Cardiac septum (tissue), 1 donor: ENCODE measurements at places on chromosomes 13 and 19.

GRCh38 chr13:23754506-23754905 lies 134.7 kb downstream of the MIPEP start:
- DNase-seq = no peak

- DNase-seq = no peak
These were observed 190.9 kb upstream of the RNF113B start for GRCh38 chr13:98368019-98368418.

DNA sequence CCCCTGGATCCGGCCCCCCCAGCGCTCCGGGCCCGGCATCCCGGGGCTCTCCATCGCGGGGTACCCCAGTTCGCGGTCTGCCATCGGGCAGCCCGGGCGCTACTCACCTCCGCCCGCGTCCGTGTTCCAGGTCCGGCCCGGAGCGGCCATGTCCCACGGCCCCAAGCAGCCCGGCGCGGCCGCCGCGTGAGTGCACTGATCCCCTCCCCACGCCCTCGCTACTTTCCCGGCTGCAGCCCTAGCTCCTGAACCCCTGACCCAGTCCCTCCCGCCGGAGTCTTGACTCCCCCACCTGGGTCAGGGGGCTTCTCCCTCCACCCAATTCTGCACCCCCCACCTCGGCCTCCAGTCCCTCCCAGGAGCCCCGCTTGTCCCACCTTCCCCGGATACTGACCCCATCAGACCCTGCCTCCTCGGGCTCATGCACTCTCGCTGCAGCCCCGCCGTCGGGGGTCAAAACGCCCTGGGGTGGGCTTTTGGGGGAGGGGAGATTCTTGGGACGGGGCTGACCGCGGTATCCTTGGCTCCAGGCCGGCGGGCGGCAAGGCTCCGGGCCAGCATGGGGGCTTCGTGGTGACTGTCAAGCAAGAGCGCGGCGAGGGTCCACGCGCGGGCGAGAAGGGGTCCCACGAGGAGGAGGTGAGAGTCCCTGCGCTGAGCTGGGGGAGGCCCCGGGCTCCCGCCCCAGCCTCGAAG lies 566 bp downstream of the HMG20B start:
- no peak for DNase-seq

GRCh38 chr19:49875857-49876421 lies 1.2 kb downstream of the AKT1S1 start:
- peak; percentile 86 for DNase-seq

DNA sequence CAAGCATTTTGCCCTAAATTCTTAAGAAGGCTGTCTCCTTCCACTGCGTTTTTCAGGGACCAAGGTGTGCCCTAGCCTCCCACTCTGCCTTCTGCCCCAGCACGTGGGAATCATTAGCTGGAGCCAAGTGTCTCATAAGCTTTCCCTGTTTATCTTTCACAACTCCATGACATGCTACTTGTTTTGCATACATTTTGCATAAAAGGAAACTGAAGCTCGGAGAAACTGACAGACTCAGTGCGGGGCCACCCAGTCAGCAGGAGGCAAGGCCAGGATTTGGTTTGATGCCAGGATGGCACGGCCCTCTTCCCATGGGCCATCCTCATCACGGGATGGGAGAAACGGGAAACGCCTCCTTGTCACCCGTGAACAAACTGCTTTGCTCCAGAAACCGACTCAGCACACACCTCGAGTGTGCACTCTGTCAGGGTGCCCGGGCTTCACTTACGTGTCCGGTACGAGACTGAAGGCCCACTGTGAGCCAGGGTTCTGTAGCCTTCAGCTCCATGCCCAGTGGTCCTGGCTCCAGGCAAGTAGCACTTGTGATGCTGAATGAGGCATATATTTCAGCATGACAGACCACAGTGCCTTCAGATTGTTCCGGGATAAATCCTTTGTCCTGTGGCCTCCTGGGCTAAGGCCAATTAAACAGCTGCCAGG lies 9.6 kb downstream of the CEBPA start:
- no peak for DNase-seq

GRCh38 chr13:34294483-34295129 lies 476.7 kb downstream of the RFC3 start:
- DNase-seq = no peak

DNA sequence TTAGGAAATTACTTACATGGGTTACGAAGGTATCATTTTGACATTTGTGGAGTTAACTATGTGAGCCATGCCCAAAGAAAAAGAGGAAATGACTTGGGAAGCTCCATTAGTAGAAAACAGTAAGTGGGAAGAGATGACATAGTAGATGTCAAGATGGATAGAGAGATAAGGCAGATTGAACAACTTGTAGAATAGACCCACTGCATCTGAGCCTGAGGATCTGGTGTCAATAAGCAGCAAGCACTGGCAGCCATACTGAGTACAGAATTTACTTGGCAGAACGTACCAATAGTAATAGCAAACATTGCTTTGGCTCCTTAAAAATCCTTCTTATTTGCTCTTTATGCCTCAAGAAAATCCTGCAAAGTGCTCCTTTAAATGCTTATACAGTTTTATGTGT lies 203.8 kb downstream of the GPC6 start:
- no peak for DNase-seq

- no peak for DNase-seq
These were observed 679.3 kb upstream of the GPC6 start for GRCh38 chr13:92547266-92547665.

DNA sequence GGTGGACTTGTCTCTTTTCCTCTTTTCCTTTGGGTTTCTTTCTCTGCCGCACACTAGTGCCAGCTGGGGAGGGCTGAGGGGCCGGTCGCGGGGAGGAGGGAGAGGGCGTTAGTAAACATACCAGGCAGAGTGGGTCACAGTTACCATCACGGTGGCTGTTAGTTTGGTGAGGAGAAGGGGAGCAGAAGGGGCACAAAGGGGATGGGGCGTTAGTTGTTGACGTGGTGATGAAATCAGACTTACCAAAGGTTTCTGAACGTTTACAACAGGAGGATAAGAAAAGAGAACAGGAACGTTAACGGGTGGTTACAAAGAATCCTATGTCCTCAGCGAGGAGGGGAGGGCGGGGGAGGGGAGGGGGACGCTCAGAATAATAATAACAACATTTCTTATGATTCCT lies 77.9 kb downstream of the PTPRS start:
- DNase-seq = no peak

DNA sequence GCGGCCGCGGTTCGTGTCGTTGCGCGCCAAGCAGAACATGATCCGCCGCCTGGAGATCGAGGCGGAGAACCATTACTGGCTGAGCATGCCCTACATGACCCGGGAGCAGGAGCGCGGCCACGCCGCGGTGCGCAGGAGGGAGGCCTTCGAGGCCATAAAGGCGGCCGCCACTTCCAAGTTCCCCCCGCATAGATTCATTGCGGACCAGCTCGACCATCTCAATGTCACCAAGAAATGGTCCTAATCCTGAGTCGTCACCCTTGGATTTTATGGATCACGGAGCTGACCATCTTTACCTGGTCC lies 475 bp downstream of the MRPL57 start:
- DNase-seq = no peak

DNA sequence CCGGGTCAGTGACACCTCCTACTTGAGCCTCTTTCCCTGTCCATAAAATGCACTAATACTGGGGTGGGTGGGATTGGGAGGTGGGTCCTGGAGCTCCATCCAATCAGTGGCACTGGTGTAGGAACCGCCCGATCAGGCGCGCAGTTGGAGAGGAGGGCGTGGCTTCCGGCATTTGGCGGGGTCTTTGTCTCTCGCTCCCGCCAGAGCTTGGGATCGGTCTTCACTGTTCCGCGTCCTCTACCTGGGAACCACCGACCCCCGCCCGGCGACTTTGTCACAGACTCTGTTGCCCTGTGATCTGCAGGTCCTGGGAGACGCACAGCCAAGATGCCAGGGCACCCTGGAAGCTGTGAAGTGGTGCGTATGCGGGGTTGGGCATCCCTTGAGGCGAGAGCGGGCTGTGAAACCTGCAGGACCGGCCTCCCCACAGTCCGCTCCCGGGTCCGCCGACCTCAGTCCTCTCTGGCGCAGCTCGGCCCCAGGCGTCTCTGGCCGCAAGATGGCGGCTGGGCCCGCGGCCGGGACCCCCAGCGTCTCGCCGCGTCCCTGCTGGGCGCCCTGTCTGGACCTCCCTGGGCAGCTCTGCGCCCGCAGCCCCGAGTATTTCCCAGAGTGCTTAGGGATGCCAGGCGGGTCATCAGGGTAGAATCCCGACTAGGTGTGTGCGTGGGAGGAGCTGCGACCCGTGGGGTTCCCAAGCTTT lies 41.6 kb upstream of the ZNF730 start:
- DNase-seq = peak; percentile 75

DNA sequence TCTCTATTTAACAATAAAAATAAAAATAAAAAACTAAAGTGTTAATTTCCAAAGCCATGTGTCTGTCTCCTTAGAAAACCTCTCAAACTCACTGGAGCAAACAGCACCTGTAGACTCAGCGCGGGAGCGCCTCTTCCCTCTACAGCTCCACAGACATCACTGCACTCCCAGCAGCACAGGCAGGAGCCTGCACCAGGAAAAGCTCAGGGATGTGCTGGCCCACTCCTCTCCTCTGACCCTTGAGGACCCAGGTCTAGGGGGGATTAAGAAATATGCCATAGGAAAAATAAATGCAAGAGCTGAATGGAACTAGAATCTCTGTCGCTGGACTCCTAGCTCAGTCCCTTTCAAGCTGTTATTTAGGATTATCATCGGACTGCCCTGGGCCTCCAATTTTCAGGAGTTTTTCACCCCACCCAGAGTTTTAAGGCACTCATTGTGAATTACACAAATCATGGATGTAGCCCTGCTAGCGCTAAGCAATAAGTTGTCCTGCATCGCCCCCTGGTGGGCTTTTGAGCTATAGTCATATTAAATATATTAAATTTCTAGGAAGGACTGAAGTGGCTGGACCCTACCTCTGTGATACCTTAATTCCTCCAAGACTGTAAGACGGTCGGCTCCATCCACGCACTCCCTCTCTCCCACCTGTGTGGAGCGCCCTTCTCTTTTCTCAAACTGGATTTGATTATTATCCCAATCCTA lies 333.9 kb downstream of the UQCRFS1 start:
- DNase-seq = no peak

DNA sequence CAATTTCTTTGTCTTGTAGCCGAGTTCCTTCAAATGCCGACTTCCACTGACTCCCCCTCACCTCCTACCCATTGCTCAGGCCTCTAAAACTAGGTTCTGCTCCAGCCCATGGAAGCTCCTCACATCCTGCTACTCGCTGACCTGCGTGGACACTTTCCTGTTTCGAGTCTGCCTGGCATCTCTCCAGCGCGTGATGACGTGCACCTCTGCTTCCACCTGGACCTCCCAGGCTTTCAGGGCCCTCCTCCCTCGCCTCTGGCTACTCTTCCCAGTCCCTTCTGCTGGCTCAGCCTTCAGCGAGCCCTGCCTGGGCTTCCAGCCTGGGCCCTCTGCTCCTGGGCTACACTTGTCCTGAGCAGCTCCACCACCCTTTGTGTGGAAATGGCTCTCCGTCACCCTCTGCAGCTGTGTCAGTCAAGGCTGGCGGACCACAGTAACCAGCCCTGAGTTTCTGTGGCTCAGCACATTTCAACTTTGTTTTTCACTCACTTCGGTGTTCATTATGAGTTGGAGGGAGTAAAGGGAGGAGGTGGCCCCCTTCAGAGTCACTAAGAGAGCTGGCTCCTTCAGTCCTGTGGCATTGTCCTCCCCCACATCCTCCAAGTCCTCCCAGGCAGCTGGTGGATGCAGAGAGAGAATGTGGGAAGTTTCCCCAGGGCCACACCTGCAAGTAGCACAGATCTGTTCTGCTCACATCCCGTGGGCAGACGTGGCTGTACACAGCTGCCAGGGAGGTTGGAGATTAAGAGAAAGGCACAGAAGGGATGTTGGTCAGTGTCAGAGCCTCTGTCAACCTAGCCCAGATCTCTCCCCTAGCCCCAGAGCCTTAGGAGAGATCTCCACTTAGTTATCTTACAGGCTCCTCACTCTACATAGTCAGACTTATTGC lies 49.4 kb downstream of the SERP2 start:
- DNase-seq = peak; percentile 75

DNA sequence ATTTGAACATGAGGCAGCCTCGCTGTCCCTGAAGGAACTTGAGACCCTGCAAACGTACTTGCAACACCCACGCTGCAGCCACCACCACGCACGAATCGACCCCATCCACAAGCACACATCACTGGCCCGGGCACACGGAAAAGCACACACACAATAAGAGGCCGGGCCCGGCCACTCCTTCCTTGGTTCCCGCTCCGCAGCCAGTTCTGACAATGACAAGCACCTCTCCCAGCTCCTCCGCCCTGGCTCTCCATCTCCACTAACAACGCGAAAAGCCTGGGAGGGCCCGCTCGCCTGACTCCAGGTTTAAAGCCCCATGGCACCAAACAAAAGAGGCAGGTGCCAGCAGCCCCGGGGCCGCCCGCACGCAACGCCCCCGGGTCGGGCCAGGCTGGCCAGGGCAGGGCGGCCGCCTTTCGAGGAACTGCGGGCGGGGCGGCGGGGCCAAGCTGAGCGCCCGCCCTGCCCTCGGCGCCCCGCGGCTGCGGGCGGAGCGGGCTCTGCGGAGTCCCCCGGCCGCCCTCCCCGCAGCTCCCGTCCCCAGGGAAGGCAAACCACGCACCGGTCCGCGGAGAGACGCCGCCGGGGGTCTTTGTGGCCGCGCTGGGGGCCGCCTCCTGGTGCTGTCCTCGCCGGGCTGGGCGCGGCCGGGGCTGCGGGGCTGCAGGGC lies 495 bp downstream of the DCLK1 start:
- no peak for DNase-seq

- DNase-seq = no peak
These were observed 41.4 kb downstream of the NLRP12 start for GRCh38 chr19:53782698-53783097.

- no peak for DNase-seq
These were observed 67.8 kb downstream of the FGF9 start for GRCh38 chr13:21738630-21739029.

- DNase-seq = no peak
These were observed 216.5 kb downstream of the EFNB2 start for GRCh38 chr13:106318941-106319411.

GRCh38 chr13:41864658-41865057 lies 96.3 kb downstream of the VWA8 start:
- no peak for DNase-seq

- DNase-seq = no peak
These were observed at the start of gene LPAR2 for GRCh38 chr19:19627621-19628500. TSS of gene LPAR2 (minus strand) at chr19:19628220. CDS start at chr19:19627275, 945 bp downstream.

DNA sequence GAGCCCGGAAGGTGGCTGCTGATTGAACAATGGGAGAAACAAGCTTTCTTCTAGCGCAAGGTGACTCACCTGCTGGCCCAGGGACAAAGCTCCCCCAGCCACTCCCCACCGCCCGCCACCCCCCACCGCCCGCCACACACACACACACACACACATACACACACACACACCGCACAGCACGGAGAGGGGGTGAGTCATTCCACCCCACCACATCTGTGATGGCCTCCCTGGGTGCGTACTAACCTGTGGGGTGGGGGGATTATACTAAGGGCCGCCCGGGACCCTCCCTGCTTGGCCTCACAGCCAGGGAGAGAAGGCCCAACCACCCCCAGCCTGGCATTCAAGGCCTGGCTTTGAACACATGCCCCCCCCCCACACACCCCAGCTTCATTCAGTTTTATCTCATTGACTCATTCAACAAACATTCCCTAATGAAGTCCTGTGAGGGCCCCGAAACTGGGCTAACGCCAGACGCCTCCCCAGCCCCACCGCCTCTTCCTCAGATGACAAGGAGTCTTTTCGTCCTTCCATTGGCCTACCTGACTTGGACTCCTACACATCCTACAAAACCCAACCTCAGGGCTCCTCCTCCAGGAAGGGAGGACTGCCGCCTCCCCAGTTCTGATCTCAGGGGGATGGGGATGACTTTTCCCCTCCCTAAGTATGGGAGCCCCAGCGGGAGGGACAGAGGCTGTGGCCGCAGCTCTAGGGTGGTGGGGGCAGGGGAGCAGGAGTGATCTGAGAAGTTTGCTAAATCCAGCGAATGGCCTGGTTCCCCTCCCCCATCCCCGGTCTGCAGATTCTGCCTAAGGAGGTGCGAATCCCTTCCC lies 5.8 kb upstream of the ONECUT3 start:
- no peak for DNase-seq

- no peak for DNase-seq
These were observed 2.3 kb upstream of the REX1BD start for GRCh38 chr19:18586306-18586705.
